ENCODE measurements at places on chromosomes 11 and 22.
A peak's percentile ranks its signal among the peaks of the same experiment; 100 is the strongest.

DNA sequence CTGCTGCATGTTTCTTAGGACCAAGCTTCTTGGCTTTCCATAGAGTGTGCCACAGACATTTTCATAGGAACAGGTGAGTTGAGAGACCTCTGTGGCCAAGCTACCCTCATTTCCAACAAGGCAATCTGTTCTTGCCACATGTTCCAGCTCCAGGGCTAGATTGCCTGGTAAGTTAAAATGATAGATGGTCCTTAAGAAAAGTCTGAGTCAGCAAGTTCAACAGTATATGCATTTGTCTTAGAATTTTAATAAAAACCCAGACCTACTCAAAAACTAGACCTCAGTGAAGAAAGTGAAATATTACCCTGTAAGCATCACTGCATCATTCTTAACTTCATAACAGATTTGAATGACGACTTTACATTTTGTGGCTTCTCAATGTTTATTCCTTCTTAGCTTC is 1123.6 kb downstream of the DLG2 start:
- no peak for DNase-seq

GRCh38 chr11:73393479-73394415 is 17.5 kb downstream of the RELT start:
- DNase-seq, result peak; percentile 80

- no peak for DNase-seq
Measured at GRCh38 chr11:76740772-76741171, 42.4 kb upstream of the TSKU start.

DNA sequence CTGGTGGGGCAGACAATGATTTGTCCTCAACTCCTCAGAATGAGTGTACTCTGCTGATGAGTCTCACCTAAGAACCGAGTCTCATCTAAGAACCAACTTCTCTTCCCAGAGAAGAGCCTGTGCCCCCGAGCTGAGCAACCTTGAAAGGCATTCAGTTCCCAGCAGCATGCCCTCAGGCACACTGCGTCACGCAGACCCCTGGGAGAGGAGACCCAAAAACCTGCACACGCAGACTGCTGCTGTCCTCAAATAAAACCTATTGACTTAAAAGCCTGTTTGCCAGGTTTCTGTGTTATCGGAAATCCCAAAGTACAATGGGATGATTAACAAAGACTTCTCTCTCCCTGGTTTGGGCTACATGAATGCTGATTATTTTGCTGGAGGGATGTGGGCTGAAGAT is 121.2 kb downstream of the C11orf58 start:
- DNase-seq, result no peak

DNA sequence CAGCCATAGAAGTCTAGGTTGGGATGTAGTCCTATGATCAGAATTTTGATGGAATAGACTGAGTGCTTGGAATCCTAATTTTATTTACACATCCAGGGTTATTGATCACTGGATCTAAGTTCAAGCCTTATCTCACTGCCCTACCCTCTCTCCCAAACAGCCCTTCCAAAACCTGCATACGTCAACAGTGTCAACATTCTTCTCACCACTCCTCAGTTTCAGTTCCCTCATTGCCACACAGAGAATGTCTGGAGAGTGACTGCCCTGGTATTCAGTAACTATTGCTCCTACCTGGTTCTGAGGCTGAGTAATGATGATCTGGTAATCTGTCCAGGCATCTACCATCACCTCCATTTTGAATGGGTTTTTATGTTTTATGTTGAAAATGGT is 60.0 kb downstream of the GLYATL1 start:
- DNase-seq, result no peak

GRCh38 chr11:130785380-130786116 is 130.7 kb downstream of the SNX19 start:
- DNase-seq, result no peak

DNA sequence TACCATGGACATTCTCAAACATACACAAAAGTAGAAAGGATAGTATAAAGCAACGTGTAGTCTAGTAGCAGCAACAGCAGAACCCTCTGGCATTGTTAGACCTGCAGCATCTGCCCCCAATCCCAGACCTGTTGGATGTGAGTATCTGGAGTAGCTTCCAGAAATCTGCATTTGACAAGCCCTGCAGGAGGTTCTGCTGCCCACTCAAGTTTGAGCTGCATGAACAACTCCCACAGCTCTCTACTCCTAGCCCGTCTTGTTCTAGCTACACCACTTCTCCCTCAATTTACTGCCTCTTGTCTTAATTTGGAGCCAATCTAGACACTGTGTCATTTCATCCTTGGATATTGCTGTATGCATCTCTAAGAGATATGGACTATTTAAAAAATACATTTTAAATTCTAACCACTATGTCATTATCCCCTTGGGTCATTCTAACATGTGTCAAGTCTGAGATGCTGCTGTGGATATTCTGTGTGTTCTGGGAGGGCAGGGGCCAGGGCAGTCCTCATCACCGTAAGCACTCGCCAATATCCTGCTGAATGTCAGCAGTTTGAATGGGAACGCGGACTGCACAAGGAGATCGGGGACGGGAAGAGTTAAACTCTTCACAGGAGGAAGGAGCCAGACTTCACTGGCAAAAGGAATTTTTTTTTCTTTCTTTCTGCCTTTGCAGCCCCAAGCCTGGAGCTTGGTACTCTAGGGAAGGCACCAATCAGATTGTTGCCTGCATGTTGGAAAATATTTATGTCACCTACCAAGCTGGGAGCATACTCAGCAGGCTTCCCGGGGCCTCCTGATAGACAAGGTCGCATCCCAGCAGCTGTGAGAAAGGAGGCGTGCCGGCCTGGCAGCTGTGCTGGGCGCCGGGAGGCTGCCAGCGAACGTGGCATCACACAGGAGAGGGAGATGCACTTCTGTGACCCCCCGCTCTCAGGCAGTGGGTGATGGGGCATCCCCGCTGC is 429.0 kb downstream of the MIAT start:
- DNase-seq, result no peak

DNA sequence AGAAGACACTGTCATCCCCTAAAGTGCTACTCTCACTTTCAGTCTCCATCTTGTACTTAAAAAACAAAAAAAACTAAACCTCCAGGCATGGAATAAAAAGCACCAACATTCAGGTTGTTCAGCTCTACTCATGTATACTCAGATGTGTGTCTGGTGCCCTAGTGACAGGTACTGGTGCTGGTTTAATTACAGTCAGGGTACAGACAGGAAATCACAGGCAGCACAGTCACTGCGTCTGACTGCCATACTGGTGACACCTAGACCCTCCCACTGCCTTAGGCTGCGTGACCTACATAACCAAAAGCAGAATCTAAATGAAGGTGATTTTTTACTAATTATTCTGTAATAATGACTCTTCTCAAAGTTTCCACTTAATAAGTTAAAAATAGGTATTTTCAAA is at the start of gene ARHGAP32:
TSS of gene ARHGAP32 (minus strand) at position 176 of the 400 bp plus-strand sequence. CDS start at position 49, 127 bp downstream.
- DNase-seq, result no peak

DNA sequence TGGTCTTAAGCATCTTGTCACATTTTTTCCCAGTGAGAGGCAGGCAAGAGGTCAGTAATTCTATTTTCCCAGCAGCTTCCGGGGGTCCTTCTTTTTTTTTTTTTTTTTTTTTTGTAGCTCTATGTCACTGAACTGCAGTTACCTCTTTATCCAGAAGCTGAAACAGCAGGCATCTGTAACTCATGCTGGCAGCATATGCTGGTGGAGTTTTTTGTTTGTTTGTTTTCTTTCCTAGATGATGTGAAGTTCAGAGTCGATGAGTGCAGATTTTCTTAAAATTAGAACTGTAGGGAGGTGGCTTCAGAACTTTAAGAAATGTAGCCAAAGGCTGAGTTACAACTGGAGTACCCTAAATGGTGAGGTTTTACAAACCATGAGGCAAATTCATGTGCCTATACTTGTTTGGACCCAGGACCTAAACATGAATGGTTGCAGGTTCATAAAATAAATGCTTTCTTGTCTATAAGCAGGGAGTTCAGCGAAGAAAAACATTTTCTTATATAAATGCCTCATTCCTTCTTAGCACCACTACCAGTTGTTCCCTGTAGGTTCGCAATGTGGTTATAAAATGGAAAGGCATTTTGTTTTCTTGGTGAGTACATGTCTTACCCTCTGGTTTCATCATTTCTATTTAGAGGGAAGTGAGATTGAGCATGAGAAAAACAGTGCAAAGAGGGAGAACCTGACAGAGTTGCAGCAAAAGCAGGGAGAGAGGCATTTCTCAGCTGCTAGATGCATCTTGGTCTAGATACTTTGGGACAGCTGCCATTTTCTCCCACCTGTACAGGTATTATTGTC is 84.0 kb downstream of the TRIM44 start:
- DNase-seq, result no peak

- DNase-seq, result no peak
Measured at GRCh38 chr11:5280582-5281102, 10.9 kb upstream of the HBE1 start.

GRCh38 chr22:49197986-49198704 is 629.5 kb downstream of the BRD1 start:
- no peak for DNase-seq

- DNase-seq, result no peak
Measured at GRCh38 chr11:102391549-102392237, 44.7 kb downstream of the BIRC2 start.

DNA sequence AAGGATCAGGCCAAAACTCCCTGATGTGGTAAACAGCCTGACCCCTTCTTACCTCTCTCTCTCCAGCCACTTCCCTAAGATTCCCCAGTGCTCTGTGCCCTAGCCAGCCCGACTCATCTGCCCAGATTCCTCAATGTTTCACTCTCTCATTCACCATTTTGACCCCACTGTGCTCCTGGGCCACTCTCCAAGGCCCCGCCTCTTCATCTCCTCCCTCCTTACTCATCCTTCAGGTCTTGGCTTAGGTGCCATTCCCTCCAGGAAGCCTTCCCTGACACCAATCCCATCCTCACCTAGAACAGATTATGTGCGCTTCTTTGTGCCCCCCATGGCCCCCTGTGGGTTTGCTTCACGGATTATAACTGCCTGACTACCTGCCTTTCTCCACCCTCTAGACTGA is 13.2 kb downstream of the SLC43A3 start:
- no peak for DNase-seq
